ENCODE measurements at places on chromosomes 12 and 14.

DNA sequence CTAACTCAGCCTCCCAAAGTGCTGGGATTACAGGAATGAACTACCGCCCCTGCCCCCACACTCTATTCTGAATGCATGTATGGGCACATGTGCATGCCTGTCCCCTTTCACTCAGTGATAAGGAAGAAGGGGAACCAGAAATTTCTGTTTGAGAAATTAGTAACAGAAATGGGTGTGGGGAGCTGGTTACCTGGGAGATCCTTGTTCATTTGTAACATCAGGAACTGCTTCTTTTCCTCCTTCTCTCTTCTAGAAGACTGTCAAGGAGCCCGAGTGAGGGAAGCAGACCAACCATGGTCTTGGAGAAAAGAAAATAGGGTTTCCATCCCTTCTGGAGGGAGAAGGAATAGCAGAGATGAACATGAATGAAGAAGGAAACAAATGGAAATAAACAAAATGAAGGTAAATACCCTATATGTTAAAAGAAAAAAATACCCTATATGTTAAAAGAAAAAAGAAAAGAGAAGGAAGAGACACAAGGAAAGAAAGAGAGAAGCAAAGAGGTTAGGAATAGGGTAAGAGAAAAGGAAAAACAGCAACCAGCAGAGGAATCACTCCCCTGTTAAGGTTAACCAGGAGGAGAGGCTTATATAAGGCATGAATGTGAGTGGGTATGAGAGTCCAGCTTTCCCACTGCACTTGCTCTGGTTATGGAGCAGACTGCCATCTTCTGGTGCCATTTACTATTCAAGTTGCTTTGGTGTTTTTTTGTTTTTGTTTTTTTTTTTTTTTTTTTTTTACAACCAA is 3.3 kb downstream of the PPP1R3E start:
- no peak for DNase-seq

GRCh38 chr12:22325218-22325617 is 9.3 kb downstream of the ST8SIA1 start:
- no peak for DNase-seq

GRCh38 chr14:102668291-102668873 is 75.9 kb downstream of the RCOR1 start:
- DNase-seq: no peak

DNA sequence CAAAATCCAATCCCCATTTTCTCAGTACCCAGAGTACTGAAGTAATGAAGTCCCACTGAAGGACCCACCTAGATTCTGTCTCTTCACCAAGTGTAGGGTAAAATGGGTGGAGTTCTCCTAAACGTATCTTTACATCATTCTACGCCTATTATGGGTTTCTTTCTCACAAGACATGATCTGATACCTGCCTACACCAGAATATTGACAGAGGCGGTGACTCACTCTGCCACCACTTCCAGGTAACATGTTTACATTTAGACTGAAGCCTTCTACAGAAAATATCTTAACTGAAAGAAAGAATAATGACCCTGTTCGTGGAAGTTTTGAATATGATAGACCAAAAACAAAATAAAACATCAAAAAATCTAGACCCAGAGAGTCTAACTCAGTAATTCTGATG is 89.8 kb downstream of the BTG1 start:
- DNase-seq: no peak

DNA sequence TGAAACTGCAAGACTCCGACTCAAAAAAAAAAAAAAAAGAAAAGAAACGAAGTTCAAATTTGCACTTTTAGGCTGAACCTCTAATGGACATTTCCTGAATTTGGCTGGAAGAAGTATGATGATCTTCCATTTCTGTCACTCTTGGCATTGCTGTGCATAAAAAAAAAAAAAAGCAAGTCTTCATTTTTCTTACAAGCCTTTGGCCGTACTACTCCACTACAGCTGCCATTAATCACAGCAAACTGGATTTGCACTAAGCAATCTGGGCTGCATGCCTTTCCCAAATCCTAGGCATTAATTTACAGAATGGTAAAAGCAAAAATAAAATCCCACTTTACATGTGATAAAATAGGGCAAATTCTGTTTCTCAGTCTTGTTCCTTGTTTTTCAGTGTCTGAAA is 7.1 kb downstream of the CSRP2 start:
- DNase-seq: no peak

DNA sequence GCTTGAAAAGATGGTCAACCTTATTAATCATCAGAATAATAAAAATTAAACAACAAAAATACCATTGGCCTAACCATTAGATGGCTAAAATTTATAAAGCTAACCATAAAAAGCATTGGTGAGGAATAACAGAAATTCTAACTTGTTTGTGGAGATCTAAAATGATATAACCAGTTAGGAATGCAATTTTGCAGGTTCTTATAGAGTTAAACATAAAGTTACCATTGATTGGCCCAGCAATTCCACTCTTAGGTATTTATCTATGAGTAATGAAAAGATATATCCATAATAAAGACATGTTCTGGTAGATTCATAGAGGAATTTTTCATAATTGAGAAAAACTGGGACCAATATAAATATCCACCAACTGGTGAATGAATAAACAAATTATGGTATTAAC is 1098.6 kb downstream of the FSCB start:
- DNase-seq: no peak

DNA sequence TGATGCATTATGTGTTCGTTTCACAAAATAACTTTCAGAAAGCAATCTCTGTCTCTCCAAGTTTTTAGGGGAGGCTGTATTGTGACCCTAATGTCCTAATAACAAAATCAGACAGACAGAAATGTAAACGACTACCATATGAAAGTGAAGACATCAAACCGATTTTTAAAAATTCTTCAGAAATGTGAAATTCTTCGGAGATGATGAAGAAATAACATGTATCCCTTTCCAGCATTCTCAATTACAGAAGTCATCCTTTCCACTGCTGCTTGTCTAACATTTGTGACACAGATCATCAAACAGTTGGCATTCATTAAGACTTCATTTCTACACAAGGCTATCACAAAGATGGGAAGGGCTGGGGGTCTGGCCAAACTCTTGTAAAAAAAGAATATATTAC is 41.0 kb downstream of the DMAC2L start:
- DNase-seq: no peak

DNA sequence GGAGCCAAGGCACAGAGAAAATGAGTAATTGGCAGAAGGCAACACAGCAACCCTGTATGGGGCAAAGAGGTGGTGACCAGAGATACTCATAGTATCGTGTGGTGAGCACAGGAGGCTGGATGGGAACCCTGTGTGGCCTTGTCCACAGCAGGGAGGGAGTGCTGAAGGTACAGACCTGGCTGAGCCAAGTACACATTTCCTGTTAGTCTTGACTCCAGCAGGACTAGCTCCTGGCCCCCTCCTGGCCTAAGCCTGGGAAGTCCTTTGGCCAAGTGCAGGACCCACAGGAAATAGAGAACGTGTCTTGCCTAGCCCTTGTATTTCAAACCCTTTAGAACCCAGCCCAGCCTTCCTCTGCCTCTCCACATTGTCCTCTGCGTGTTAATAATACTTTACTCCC is 289.8 kb upstream of the PWP1 start:
- DNase-seq: no peak

DNA sequence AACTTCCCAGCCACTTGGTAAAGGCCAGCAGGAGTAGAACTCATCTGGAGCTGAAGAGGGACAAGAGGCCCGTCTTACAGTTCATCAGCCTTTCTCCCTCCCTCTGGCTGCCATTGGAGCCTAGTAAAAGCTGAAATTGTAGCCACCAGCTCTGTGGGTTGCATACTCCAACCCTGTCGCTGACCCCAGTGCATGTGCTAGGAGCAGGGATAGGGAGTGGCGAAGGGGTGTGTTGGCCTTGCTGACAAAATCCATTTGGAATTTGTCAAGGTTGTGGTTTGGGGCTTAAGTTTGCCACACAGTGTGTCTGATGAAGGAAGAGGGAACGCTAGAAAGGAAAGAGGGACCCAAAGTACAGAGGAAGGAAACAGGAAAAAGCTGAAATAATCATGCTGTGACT is 4.0 kb upstream of the ARF3 start:
- DNase-seq: no peak

DNA sequence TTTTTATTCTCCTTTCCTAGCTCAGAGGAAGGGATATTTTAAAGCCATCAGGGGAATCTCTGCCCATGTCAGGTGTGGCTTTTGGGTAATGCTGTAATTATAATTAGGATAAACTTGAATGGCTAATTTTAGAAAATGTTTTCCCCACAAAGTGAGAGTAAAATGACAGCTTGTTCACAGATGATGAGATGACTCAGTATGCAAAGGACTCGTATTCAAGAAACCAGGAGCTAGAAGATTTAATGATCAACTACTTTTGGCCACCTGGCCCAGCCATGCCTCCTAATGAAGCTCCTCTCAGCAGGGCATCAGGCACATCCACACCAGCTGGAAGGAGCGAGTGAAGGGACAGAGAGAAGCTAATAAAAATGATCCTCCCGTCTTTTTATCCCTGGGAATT is 29.0 kb upstream of the PLEKHG7 start:
- no peak for DNase-seq

GRCh38 chr12:71335151-71335962 is 104.2 kb upstream of the LGR5 start:
- DNase-seq: no peak

- DNase-seq: no peak
Measured at GRCh38 chr12:44158746-44159145, 322.9 kb downstream of the TMEM117 start.

DNA sequence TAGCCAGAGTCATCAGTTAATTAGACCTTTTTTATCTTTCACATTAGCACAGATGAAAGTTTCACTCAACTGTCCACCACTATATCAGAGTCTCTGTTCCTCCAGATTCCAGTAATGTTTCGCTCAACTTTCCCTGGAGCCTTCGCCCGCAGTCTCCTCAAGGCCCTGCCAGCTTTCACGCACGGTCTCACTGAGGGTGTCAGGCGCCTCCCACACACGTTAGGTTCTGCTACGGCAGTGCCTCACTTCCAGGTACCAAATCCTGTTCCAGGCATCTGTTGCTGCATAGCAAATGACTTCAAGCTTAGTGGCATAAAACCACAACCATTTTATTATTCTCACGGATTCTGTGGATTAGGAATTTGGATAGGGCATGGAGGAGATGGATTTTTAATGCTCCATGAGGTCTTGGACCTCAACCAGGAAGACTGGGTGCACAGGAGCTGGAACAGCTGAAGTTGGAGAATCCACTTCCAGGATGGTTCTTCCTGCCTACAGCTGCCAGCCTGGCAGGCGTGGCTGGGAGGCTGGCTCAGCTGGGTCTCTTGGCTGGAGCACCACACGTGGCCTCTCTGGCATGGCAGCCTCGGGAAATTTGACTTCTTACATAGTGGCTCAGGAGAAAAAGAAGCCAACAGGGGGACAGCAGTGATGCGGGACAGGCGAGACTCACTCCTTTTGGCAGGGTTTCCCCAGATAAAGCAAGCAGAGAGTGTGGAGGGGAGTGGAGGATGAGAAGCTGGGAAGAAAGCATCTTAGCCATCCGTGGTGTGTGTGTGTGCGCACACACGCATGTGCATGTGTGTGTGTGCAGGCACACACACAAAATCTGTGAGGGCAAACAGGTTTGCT is 21.3 kb upstream of the BCDIN3D start:
- no peak for DNase-seq

DNA sequence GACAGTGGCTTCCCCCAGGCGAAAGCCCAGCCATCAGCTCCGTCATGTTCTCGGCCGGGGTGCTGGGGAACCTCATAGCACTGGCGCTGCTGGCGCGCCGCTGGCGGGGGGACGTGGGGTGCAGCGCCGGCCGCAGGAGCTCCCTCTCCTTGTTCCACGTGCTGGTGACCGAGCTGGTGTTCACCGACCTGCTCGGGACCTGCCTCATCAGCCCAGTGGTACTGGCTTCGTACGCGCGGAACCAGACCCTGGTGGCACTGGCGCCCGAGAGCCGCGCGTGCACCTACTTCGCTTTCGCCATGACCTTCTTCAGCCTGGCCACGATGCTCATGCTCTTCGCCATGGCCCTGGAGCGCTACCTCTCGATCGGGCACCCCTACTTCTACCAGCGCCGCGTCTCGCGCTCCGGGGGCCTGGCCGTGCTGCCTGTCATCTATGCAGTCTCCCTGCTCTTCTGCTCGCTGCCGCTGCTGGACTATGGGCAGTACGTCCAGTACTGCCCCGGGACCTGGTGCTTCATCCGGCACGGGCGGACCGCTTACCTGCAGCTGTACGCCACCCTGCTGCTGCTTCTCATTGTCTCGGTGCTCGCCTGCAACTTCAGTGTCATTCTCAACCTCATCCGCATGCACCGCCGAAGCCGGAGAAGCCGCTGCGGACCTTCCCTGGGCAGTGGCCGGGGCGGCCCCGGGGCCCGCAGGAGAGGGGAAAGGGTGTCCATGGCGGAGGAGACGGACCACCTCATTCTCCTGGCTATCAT is 663 bp downstream of the PTGER2 start:
- DNase-seq: no peak

- peak; percentile 11 for DNase-seq
Measured at GRCh38 chr12:13941258-13942249, 39.8 kb downstream of the GRIN2B start.

DNA sequence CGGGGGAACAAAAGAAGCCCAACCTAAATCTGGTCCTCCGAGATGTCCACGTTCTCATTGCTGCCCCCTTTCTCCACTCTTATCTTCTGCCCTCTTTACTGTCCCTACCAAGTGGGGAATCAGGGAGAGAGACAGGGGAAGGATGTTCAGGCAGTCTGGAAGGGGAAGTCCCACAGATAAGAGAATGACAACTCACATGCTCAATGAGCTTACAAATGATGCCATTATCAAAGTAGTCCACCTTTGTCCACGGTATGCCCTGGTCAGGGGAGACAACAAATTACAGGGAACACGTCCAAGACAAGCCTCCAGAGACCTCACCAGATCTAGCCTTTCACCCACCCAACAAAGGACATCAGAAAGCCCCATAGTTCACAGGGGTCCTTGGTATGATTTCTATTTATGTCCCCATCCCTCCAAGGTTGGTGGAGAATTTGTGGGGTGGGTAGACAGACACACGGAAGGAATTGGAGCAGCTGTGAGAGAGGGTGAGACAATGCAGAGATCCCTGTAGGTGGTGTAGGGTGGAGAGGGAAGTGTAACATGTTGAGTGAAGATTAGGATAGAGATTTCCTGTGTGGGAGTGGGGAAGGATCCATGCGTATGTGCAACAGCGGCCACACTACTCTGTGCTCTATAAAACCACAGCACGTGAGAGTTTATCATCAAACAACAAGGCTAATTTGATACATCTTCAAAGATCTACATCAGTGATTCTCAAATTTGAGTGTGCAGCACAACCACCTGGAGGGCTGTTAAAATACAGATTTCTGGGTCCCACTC is 10.7 kb downstream of the MYO1A start:
- DNase-seq: no peak

All from GM04503 (cell line).